ENCODE measurements at places on chromosomes 3 and 15.
A peak's percentile ranks its signal among the peaks of the same experiment; 100 is the strongest.

DNA sequence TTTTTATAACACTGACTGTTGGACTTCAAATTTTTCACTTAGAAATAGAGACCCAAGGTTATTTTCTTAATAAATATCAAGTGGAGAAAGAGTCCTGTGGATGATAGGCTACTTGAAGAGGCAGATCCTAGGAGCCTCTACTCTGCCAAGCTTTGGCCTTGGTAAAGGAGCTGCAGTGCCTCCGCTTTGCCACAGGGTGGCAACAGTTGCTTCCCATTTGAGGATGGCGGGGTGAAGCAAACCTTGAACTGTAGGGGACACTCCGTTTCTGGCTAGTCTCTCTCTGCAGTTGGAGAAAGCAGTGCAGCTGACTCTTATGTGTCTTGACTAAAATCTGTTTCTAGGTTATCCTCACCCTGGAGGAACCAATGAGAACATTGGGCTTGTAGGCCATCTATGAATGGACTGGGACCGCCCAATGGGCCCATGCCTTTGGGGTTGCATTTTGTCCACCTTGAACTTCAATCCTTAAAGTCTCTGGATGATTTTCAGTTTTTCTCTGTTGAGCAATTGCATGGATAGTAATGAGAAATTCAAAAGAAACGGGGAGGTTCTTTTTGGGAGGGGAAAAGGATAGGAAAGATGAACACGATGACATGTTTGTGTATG lies 9.8 kb downstream of the SCG5 start:
- DNase-seq, result peak; percentile 63

- DNase-seq, result no peak
Observed at GRCh38 chr3:70863049-70863448, 550.6 kb upstream of the MDFIC2 start.

- DNase-seq, result no peak
Observed at GRCh38 chr15:73926219-73927002, at the start of gene LOXL1. TSS of gene LOXL1 (plus strand) at chr15:73926462. CDS start at chr15:73926784, 322 bp downstream.

DNA sequence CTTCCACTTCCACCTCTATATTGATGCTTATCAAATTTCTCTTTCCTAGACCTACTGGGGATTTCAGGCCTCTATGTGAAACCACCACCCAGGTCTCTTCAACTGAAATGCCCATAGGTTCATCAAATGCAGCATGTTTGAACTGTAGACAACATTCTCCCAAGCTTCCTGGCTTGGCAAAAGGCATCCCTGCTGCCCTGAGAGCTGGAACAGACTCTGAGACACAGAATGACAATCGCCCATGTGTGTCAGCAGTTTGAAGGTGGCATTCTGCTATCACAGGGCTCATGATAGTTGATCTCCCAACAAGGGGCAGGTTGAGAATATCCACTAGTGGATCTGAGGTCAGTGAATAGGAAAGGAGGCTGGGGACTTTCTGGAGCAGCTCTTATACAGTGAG lies 200.7 kb downstream of the RPLP1 start:
- DNase-seq, result no peak

- DNase-seq, result no peak
Observed at GRCh38 chr3:78644847-78645246, 1123.0 kb downstream of the ROBO1 start.

GRCh38 chr3:119663885-119664284 lies 3.5 kb upstream of the POPDC2 start:
- no peak for DNase-seq

GRCh38 chr3:58072052-58072762 lies 64.0 kb downstream of the FLNB start:
- no peak for DNase-seq

DNA sequence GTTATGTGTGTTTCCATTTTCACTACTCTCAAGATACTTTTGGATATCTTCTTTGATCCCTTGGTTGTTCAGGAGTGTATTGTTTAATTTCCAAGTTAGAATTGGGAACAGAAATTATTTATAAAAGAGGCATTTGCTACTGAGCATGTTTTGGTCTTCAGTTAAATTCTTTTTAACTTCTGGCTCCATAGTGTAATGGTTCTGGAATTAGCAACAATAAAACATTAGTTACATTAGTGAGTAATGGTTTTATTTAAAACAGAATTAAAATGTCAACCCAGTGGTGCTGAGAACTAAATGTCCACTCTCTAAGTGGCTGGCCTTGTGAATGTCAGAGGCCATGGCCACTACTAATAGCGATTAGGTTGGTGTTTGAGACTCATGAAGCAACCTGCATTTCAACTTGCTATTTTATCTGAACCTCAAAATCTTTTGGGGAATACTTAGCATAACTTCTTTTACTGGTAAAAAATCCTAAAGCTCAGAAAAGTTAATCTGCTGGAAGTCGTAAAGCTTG lies 19.5 kb upstream of the MASP1 start:
- DNase-seq, result no peak

GRCh38 chr15:51672155-51672687 lies 9.1 kb upstream of the SCG3 start:
- DNase-seq, result no peak

DNA sequence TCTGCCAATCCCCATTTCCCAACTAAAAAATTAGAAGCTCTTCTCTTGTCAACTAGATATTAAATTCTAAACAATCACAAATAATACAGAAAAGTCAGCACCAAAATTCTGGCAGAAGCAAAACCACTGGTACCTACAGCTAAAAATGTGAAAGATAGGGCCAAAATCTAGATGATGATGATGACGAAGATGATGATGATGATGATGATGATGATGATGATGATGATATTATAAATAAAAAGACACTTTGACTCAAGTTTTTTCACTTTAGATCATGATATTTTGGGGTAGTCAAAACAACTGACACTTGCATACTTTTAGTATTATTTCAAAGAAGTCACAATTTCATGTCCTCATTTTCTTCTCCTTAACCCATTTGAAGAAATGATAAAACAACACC lies 470.1 kb upstream of the NR2F2 start:
- no peak for DNase-seq

DNA sequence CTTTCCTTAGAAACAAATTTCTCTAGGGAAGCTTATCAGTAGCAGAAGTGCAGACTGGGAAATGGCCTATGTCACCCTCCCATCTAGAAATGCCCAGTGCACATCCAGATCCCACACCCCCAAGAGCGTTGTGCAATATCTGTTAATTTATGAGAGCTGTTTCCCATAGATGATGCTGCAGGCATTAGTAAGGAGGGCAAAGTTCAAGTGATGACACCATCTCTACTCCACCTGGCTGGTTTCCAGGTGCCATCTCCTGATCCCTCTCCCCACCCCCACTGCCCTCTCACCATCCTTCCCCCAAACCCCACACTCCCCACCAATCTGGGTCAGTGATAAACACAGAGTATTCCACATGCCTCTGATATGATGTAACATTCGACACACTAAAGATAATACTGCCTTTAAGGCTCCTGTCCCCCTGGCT lies 39.4 kb downstream of the AGTR1 start:
- no peak for DNase-seq

- no peak for DNase-seq
Observed at GRCh38 chr3:71786217-71786549, 1.2 kb upstream of the PROK2 start.

- DNase-seq, result no peak
Observed at GRCh38 chr3:109926376-109926775, 589.0 kb upstream of the DPPA4 start.

DNA sequence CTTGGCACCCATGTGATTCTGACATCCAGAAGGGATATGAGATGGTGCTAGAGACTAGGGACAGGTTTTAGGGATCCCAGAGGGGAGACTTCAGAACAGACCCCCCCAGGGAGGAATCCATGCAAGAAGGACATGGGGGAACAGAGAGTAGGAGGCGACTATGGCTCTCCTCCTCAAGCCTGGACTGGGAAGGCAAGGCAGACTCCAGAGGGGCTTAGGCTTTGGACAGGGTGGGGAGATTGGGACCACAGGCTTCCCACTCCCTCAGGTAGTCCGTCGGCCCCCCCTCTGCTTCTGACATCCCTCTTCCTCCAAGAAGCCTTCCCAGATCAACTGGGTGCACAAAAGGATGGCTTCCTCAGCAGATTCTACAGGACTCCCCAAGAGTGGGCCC lies 3.0 kb upstream of the VIPR1 start:
- DNase-seq, result no peak

Data from activated CD4-positive, alpha-beta T cell treated with anti-CD3 and anti-CD28 coated beads, Interleukin-2, Interleukin-4, amounts not matched to agents 100 ng/mL and 50 ng/mL, durations not matched to agents 16 hours and 8 hours (primary cell).